Sigmoid colon (tissue), 7 donors: ENCODE measurements at places on chromosomes 5 and 9.

- no peak for DNase-seq
- no peaks in the 10 kb centered on the region for H3K27me3 ChIP-seq
- H3K36me3 ChIP-seq: peaks cover 47% of the 10 kb centered on the region
- H3K27ac ChIP-seq: peak overlapping the region; percentile 57
Observed at GRCh38 chr9:115088860-115089259, 29.1 kb downstream of the TNC start.

DNA sequence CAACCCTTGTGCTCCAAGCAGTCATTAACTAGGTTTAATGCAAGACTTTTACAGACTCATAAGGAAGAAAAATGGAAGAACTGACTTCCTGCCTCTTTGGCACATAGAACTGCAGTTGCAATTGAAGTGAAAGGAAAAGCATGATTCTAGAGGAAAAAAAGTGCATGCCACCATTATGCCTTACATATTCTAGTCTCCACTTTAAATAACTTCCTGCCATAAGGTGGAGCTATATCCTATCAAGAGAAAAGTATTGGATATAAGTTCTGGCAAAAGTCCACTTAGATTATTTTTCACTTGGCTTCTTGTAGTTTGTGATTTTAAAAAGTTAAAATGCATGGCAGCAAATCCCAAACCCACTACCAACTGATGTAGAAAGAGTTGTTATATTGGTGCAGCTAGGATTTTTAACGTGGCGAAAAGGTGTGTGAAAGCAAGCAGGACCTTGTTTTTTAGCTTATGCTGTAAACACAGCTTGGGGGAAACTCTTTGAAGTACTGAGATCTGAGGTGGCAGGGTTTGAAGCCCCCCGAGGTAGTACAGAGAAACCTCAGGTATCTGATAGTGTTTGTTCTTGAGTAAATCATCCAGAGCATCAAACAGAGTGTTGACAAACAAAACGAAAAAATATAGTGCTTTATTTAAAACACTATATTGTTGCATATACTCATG lies 117.9 kb downstream of the ANXA1 start:
- DNase-seq: no peak
- H3K4me3 ChIP-seq: no peak overlapping the region
- H3K27ac ChIP-seq: no peak overlapping the region
- H3K36me3 ChIP-seq: no peaks in the 10 kb centered on the region

GRCh38 chr5:176491101-176491502 lies 42.9 kb downstream of the FAF2 start:
- H3K4me1 ChIP-seq: peaks cover 16% of the 10 kb centered on the region
- no peaks in the 10 kb centered on the region for H3K27me3 ChIP-seq
- no peak overlapping the region for H3K27ac ChIP-seq
- DNase-seq: no peak
- peaks cover 43% of the 10 kb centered on the region for H3K36me3 ChIP-seq

- no peaks in the 10 kb centered on the region for H3K4me1 ChIP-seq
- no peak overlapping the region for H3K4me3 ChIP-seq
- peaks cover 20% of the 10 kb centered on the region for H3K36me3 ChIP-seq
- H3K27me3 ChIP-seq: no peaks in the 10 kb centered on the region
Observed at GRCh38 chr5:150138551-150139265, 16.9 kb downstream of the PDGFRB start.

DNA sequence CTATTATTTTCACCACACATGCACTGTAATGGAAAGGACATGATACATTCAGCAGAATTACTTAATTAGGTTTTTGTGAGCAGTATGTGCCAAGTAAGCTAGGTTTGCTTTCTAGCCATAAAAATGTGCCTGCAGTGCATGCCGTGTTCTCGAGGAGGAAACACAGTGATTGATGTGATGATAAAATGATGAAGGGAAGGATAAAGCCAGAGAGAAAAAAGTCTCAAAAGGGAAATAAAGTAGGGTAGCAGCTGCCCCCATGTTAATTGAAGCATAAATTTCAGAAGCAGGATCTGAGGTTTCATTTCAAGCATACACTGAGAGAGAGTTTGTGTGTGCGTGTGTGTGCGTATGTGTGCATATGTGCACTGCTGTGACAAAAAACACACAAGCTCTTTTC lies 714.2 kb upstream of the C9orf72 start:
- H3K27ac ChIP-seq: no peak overlapping the region
- DNase-seq: no peak
- H3K36me3 ChIP-seq: no peaks in the 10 kb centered on the region
- no peaks in the 10 kb centered on the region for H3K27me3 ChIP-seq

DNA sequence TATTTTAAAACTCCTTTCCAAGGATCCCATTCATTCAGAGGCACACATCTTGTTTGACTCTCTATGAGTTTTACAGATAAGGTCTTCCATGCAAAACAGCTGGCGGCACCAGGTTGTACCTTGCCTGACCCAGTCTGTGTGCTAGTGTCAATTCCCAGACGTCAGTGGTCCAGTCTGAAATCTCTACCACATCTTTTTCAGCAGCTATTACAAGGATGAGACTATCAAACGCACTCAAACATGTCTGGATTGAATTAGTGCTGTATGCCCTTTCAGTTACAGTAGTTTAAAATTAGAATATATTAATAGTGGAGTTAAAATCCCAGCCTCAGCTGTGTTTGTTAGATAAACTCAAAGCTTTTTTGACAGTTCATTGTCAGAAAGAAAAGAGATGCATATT lies 11.7 kb downstream of the CDC14B start:
- peaks cover 37% of the 10 kb centered on the region for H3K4me1 ChIP-seq
- no peaks in the 10 kb centered on the region for H3K27me3 ChIP-seq
- H3K27ac ChIP-seq: no peak overlapping the region
- H3K36me3 ChIP-seq: no peaks in the 10 kb centered on the region
